ENCODE measurements at places on chromosomes 16 and 17.

GRCh38 chr17:1492249-1493206 lies at the start of gene MYO1C:
Gene MYO1C, minus strand, starts transcription at chr17:1492686. Its CDS starts 199 bp downstream, at chr17:1492487.
- DNase-seq, result no peak

GRCh38 chr16:85461022-85461813 lies 151.9 kb upstream of the GSE1 start:
- no peak for DNase-seq

DNA sequence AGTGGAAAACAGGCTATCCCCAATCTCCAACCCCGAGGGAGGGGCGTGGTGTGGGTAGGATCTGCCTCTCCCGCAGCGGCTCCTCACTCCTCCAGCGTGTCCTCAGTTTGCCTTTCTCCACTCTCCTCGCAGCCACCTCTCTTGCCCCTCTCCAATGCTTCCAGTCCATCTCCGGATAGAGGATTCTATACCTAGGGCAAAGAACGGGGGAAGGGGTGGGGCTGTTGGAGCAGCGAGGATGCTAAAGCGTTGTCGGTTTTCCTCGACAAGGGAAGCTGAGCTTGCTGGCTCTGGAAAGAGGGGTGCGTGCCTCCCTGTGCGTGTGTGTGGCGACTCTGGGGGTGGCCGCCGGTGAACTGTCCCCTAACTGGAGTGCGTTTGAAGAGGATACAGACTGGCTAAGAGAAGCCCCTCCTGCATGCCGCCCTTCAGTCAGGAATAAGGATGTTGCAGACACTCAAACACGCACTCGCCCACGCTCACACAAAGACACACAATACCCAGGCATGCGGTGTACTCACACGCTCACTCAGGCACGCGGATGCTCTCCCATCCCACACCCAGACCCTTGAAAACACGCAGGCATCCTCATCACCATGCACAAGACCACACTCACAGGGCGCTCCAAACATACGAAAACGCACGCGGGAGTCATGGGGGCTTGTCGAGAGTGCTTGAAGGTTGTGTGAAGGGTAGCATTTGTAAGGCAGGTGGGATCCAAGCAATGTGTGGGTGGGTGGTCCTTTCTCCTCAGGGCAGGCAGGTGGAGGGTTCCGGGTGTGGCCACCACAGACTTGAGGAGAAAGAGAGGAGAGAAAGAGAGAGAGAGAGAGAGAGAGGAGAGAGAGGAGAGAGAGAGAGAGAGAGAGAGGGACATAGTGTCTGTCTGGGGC lies 655 bp upstream of the GPR139 start:
- no peak for DNase-seq

GRCh38 chr16:12995721-12996372 lies 94.4 kb downstream of the SHISA9 start:
- DNase-seq, result no peak

DNA sequence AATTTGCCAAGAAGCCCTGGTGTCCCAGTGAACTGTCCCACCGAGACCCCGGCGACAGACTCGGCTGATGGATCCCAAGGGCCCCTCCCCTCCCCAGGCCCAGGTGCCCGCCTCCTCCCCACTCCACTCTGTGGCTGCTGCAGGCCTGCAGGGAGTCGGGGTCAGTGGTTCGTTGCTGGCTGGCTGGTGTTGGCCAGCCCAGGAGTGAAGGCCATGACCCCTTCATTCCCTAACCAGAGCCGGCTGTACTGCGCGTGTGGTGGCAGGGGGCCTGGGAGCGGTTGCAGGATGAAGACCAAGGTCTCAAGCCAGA lies 9.2 kb upstream of the TBX2 start:
- DNase-seq, result no peak

DNA sequence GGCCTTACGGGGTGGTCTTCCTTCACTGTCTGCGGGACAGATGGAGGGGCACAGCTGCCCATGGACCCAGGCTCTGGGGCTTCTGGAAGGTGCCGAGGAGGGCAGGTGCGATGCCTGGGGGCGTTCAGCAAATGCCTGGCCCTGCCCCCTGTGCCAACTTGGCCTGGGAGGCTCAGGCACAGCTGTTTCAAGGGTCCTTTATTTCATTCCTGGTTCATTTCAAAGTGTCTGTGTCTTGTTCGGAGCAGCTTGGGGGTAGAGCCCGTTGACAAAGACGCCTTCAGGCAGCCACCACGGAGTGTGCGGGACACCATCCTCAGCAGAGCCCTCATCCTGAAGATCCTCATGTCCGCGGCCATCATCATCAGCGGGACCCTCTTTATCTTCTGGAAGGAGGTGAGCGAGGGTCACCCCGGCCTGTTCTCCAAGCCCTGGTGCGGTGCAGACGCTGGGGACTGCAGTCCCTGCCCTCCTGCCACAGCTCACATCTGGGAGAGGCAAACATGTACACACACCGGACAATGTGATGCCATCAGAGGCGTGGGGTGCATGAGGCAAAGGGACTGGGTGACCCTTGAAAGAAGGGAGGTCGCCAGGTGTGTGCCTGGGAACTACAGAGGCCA lies 43.9 kb downstream of the MEAK7 start:
- no peak for DNase-seq

DNA sequence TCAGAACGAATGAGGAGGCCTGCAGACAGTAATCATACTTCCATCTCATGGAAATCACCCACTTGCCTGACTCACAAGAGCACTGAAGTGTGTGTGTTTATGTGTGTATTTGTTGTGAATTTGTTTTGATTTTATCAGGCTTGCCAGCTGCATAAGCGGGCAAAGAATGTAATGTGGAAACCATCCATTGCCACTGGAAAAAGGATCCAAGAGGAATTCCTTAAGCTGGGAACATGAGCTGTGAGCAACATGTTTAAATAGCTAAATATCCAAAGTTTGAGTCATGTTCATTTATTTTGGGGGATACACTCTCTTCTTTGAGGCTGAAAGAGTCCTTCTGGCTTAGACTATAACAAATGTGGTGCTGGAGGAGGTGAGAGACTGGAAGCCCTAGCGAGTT lies 198.4 kb upstream of the TBX2 start:
- no peak for DNase-seq

- DNase-seq, result no peak
Measured at GRCh38 chr16:29729116-29729521, 16.7 kb downstream of the C16orf54 start.

- no peak for DNase-seq
Measured at GRCh38 chr17:7011942-7012254, 526 bp upstream of the RNASEK start.

GRCh38 chr17:58333736-58334207 lies 5.2 kb upstream of the TSPOAP1 start:
- no peak for DNase-seq

GRCh38 chr17:65966072-65966695 lies 225.7 kb downstream of the CEP112 start:
- no peak for DNase-seq

GRCh38 chr17:55414983-55415382 lies 6.7 kb downstream of the MMD start:
- DNase-seq, result no peak

- DNase-seq, result no peak
Measured at GRCh38 chr17:49638818-49639217, 39.1 kb downstream of the SPOP start.

DNA sequence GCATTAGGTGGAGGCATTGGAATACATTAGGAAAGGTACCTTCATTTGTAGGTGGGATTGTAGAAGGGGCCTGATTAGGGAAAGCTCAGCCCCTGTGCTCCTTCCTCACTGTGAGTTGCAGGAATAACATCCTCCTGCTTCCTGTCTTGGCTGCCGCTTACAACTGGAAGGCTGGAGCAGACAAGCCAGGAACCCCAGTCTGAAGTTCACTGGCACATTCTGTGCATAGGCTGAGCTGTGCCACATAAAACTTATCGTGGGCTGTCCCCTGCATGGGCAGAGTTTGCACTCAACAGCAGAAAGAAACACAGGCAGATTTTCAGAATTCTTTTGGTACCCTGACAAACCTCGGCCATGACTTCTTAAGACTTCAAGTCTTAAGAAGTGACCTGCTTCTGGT lies 200.1 kb downstream of the SALL1 start:
- DNase-seq, result no peak

- no peak for DNase-seq
Measured at GRCh38 chr17:4118015-4118743, 24.7 kb downstream of the ZZEF1 start.

DNA sequence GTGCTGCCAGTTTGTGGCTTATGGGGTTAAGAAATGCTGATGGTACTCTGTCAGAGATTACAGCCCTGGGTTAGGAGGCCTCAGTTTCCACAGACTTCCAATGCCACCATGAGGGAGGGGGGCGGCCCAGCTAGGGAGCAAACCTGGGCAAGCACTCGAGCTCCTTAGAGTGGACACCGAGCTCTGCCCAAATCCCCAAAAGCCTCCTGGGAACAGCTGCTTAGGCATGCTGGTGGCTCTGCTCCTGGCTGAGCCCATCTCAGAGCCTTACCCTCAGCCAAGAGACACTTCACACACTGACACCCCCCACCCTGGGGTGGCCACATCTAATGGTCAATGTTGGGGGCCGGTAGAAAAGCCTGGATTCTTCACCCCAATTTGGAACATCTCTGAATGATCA lies 66.1 kb downstream of the C16orf78 start:
- DNase-seq, result no peak

DNA sequence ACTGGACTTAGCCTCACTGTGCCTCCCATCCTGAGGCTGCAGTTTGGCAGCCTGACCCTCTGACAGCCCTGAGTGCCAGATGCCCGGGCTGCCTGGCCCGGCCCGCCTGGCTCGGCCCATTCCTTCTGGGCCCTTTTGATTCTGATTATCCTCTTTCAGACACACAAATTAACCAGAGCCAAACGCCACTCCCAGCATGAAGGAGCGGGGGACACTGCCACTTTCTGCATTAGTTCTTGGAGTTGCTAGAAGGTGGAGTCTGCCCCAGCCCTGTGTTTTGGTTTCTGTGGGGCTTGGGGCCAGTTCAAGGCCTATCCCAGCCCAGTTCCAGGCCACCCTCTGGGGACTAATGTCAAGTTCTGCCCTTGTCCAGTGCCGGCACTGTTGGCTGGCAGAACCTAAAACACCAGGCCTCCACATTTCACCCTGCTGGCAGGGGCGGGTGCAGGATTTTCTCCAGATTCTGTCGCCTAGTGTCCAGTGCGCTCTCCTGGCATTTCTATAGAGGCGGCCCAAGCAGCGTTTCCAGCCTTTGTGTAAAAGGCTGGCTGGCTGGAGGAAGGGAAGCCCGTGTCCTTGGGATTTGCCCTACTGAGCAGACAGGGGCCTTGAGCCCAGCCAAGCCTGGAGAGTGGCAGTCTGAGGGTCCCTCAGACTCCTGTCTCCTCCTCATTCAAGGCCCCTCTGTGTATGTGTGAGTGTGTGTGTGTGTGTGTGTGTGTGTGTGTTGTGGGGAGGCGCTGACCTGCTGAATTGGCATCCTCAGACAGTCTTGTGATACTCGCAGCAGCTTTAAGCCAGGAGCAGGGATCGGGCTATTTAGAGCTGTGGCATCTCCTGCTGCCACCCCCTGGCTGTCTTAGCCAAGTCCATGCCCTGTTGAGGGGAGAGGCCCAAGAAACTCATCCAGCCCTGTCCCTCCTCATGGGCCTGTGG lies 21.4 kb downstream of the PLCD3 start:
- no peak for DNase-seq

DNA sequence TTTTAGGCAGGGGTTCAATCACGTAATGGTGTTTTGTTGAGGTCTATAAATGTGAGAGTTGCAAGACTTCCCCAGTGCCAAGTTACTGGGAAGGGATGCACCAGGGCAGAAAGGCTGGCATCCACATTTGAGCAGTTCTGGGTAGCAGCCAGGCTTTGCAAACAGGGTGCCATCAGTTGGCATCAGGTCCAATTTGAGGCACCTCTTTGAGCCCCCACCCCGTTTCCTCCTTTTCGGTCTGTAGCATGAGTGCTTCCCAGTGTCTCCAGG lies 142.6 kb upstream of the CACNG5 start:
- DNase-seq, result no peak

DNA sequence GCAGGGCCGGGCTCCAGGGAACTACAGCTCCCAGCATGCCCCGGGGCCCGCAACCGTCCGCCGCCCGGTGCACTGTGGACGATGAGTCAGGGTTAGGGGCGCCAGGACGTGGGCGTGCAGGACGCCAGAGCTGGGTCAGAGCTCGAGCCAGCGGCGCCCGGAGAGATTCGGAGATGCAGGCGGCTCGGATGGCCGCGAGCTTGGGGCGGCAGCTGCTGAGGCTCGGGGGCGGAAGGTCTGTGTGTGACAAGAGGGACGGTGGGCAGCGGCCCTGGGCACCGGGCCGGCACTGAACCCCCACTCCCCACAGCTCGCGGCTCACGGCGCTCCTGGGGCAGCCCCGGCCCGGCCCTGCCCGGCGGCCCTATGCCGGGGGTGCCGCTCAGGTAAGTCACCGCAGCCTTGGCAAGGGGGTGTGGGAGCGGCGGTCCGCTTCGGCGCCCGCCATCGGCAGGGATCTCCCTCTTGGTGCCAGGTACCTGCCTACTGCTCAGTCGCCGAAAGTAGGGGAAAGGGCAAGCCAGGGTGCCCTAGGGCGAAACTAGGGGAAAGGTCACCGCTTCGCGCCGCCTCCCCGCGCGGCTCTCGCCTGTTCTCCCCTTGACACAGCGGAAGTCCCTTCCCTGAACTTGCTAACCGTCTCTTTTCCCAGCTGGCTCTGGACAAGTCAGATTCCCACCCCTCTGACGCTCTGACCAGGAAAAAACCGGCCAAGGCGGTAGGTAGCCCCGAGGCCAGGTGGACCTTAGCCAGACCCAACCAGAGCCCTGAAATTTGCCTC lies at the start of the genes ACADVL and DLG4:
Gene ACADVL, plus strand, starts transcription at position 127 of the 781 bp plus-strand sequence. Its CDS starts 47 bp downstream, at position 174.
Gene DLG4, minus strand, starts transcription at position 25 of the 781 bp plus-strand sequence.
- peak; percentile 65 for DNase-seq

- no peak for DNase-seq
Measured at GRCh38 chr17:28928061-28928460, 23.3 kb downstream of the PHF12 start.

DNA sequence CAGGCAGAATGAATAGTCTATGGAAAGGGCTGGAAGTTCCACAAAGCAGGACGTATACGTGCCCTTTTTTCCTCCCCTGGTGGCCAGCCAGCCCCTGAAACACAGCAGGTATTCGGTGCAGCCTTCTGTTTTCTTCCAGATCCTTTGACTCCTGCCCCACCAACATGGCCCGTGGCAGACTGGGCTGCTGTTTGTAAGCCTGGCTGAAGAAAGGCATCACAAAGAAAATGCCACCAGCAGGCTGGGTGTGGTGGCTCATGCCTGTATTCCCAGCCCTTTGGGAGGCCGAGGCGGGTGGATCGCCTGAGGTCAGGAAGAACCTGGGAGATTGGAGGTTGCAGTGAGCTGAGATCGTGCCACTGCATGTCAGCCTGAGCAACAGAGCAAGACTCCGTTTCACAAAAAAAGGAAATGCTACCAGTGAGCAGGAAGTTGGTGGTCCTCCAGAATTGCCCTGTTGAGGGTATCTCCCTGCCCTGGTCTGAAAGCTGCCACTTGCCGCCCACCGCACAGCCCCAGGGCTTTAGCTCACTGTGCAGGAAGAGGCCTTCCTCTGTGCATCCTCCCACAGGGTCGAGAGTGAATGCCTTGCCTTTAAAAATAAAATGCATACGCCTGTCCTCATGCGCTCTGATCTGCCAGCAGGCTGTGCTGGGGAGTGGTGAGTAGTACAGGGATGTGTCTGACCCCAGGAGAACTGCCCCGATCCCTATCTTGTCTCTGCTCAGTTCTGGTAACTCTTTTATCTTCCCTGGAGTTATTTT lies 587.7 kb downstream of the MAF start:
- DNase-seq, result no peak

GRCh38 chr17:63438092-63439051 lies 7.7 kb downstream of the CYB561 start:
- DNase-seq, result no peak
